ENCODE measurements at places on chromosomes 6 and 20.

- DNase-seq: peak; percentile 51
These were observed 21.1 kb downstream of the RTN4IP1 start for GRCh38 chr6:106608080-106608668.

GRCh38 chr6:69784595-69785377 lies 12.0 kb downstream of the LMBRD1 start:
- no peak for DNase-seq

DNA sequence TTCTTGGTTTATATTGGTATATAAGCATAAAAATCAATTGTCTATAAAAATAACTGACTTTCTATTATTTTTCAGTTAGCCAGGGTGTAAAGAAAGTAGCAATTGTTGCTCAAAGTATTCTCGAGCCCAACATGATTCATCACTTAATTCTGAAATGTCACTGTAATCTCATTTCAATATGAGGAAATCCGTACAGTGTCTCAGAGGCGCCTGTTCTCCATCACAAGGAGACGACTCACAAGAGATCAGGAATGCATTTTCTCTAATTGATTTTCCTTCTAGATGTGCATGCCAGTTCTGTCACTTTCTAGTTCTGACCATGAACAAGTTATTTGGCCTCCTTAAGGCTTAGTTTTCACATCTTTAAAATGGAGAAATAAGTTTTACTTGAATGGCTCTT lies 753.1 kb downstream of the MAFB start:
- DNase-seq: no peak

DNA sequence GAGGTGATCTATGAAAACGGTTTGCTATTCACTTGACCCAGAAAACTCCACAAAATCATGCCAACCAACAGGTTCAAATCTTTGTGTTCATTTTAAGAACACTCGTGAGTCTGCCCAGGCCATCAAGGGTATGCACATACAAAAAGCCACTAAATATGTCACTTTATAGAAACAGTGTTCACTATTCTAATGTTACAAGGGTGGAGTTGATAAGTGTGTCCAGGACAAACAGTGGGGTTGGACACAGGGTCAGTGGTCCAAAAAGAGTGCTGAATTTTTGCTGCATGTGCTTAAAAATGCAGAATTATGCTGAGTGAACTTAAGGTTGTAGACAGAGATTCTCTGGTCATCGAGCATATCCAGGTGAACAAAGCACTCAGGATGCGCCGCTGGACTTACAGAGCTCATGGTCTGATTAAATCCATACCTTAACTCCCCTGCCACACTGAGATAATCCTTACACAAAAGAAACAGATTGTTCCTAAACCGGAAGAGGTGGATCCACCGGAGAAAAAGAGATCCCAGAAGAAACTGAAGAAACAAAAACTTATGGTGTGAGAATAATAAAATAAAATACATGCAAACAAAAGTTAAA lies 23.5 kb downstream of the KIAA0408 start:
- DNase-seq: no peak

- peak; percentile 74 for DNase-seq
These were observed 119.0 kb downstream of the RTN4IP1 start for GRCh38 chr6:106510090-106510970.

All from GM13976 (cell line).